ENCODE measurements at places on chromosomes 16 and 17.

GRCh38 chr17:37576281-37576680, 32.9 kb downstream of the SYNRG start:
- DNase-seq: no peak

DNA sequence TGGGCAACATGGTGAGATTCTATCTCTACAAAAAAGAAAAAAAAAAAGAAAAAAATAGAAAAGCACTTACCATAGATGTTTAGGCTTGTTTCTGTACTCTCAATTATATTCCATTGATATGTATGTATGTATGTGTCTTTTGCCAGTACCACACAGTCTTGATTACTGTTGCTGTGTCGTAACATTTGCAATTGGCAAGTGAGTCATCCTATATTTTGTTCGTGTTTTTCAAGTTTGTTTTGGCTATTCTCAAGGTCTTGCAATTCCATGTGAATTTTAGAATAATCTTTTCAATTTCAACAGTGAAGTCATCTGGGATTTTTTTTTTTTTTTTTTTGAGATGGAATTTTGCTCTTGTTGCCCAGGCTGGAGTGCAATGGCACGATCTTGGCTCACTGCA, 19.3 kb downstream of the SPECC1 start:
- DNase-seq: no peak

- DNase-seq: no peak
These were observed 54.7 kb downstream of the COTL1 start for GRCh38 chr16:84563064-84563715.

- DNase-seq: no peak
These were observed 21.5 kb upstream of the ABCA5 start for GRCh38 chr17:69348429-69348828.

DNA sequence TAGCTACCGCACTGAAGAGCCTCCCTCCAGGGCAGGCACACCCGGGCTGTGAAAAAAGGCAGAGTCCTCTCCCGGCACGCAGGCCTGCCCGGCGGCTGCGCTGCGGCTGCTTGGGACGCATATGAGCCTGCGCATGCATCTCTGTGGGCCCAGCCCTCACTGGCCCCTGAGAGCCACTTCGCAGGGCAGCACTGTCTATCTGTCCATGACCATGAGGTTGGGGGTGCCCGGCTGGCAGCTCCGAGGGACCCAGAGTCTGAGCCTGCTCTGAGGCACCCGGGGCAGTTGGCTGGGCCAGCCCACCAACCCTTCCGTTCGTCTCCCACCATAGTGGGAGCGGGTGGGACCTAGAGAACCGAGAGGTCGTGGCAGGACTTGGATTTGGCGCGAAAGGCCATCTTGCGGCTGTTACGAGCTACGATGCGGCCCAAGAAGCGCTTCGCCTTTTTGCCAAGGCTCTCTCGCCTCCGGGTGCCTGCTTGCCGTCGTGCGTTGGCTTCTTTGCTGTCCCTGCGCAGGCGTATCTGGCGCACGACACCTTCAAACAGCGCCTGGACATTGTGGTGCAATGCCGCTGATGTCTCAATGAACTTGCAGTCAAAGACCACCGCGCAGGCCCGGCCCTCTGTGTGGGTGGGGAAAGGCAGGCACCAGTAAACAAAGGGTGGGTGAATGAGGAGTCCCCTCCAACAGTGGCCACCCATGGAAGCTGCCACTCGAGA, 3.2 kb upstream of the CDH16 start:
- no peak for DNase-seq

- DNase-seq: no peak
These were observed 36.5 kb downstream of the GSE1 start for GRCh38 chr16:85649411-85650134.
